ENCODE measurements at places on chromosomes 7 and 10.

DNA sequence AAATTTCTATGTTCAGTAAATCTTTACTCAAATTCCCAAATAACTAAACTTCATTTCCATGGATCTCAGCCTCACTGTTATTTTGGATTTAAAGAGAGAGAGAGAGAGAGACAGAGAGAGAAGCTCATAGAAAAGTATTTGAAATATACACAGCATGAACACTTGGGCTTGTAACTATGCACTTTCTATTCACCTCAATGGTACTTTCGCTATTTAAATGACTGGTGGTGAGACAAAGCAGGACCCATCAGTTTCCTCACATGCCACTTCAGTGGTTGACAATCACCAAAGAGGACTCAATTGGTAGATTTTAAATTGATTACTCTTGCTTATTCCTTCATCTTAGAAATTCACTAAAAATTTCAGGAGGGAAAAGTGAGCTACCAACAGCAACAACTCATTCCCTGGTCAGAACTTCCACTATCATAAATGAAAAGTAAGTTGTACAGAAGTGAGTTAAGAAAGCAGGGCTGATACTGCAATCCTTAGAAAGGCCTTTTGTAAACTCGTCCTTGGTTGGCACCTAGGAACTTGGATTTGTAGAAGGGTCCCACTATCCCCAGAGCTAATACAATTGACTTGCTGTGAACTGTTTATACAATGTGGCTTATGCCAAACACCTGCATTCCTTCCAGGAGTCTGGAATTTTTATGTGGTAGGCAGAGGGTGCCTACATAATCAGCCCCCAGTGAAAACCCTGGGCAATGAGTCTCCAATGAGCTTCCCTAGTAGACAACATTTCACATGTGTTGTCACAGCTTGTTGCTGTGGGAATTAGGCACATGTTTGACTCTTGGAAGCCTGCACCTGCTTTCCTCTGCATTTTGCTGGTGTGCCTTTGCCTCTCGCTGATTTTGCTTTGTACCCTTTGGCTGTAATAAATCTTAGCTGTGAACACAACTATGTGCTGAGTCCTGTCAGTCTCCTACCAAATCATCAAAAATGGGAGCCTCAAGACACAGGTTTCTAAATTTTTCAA, 10.8 kb downstream of the ERLIN1 start:
- DNase-seq, result no peak

DNA sequence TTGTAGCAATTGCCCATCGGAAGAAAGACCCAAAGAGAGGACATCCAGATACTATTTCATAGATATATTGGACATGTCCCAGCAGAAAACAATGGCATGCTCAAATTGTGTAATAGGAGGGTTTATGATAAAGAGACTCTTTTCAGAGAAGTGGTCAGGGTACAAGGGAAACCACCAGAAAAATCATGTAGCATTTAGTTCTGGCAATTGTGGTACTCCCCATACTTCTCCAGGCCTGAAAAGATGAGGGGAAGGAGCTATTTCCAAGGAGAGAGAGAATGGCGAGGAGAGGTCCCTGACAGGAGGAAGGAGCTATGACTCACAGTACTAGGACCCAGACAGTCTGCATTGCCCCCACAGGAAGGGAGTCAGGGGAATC, 68.4 kb upstream of the ADO start:
- no peak for DNase-seq

DNA sequence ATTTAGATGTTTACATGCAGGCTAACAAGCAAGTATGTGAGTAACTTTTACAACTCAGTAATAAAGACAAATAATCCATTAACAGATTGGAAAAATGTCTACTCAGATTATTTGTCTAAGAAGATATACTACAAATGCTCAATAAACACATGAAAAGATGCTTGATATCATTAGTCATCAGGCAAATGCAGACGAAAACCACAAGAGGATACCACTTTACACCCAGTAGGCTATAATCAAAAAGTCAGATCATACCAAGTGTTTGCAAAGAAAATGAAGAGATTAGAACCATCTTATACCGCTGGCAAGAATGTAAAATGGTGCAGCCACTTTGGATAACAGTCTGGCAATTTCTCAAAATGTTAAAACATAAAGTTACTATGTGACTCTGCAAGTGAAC, 84.1 kb downstream of the MALSU1 start:
- DNase-seq, result no peak

- peak; percentile 47 for DNase-seq
Measured at GRCh38 chr10:132446661-132447445, 49.9 kb downstream of the PWWP2B start.

- DNase-seq, result no peak
Measured at GRCh38 chr10:43214071-43214955, 52.6 kb downstream of the RASGEF1A start.

DNA sequence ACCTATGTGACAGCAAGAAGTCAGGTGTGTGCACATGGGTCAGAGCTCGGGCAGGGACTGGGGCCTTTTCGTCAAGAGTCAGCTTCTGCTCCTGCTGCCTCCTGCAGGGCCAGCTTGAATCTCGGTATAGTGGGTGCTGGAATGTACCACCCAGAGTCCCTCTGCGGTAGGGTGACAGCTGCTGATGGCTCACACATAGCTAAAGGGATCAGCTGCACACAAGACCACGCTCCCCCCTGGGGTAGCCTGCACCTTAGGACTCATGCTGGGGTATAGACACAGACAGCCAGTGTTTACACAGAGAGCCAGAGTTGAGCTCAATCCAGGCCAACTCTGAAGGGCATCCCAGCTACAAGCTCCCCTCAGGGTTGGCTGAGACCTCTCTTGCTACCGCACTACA, 14.0 kb upstream of the COL13A1 start:
- DNase-seq, result no peak

DNA sequence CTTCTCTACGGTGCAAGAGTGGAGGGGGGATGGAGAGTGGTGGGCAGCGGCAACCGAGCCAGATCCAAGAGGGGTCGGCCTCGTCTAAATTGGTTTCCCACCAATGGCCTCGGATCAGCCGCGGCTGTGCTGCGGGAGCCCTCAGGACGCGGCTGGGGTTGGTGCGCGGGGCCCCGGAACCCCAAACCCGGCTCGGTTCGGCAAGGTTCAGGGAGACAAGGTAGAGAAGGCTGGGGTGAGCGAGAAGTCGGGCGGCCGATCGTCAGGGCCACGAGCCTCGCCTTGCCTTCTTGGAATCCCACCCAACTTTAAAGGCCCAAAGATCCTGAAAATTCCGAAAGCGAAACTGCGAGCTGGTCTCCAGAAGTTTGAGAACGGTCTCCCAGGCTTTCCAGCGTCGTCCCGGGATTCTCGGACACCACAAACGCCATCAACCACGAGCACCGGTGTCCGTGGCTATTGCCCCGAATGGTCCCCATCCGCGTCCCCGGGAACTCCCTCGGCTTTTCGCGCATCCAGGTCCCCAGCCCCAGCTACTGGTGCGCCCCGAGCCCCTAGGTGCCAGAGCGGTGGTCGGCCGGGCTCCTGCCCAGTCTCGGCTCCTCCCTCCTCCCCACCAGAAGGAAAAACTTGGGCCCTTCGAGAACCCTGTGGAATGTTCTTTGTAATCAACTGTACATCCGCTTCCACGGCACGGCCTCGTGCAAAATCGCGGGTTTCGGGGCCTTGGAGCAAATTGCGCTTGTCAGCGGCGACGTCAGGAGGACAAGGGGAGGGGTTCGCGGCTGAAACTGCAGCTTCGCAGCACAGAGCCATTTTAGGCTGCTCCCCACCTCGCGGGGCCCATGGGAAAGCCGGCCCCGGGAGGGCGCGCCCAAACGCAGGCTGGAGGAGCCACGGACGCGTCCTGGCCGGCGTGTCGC, 3.2 kb downstream of the SFMBT2 start:
- DNase-seq, result peak; percentile 30

GRCh38 chr7:26928703-26929347, 64.4 kb upstream of the SKAP2 start:
- DNase-seq, result no peak

- DNase-seq, result no peak
Measured at GRCh38 chr7:138142583-138143201, 66.4 kb downstream of the AKR1D1 start.

GRCh38 chr10:125979976-125980375, 83.6 kb downstream of the FANK1 start:
- no peak for DNase-seq

DNA sequence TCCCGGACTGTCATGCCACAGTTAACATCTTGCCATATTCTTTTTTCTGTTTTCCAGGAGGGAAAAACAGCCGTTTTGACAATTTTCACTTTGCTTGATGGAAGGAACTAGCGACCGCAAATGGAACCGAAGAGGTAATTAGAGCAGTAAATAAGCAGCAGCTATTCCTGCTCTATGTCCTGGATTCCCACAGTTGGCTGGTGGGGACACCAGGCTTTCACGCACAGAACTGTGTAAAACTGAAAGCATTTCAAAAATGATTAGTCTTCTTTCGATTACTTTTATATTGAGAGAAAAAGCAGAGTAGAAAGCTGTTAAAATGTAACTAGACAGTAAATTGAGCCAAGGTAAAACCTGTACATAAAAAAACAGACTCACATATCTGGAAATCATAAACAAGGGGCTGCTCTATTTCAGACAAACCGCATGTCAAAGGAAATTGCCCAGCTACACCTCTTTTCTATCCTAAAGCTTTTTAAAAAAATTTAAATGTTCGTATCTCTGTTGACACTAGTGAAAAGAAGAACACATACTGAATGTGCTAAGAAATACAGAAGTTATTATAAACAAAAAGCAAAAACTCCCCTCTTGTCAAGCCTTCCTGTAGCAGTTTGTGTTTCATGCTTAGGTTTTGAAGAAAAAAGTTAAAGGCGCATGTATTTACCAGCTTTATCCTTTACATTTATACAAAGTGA, 93.4 kb downstream of the RNF216 start:
- DNase-seq, result no peak

- DNase-seq, result no peak
Measured at GRCh38 chr7:152085131-152085530, 59.7 kb downstream of the GALNT11 start.

- DNase-seq, result no peak
Measured at GRCh38 chr10:125266966-125267365, 106.6 kb upstream of the CTBP2 start.

- no peak for DNase-seq
Measured at GRCh38 chr7:77958436-77958835, 159.9 kb downstream of the PHTF2 start.

DNA sequence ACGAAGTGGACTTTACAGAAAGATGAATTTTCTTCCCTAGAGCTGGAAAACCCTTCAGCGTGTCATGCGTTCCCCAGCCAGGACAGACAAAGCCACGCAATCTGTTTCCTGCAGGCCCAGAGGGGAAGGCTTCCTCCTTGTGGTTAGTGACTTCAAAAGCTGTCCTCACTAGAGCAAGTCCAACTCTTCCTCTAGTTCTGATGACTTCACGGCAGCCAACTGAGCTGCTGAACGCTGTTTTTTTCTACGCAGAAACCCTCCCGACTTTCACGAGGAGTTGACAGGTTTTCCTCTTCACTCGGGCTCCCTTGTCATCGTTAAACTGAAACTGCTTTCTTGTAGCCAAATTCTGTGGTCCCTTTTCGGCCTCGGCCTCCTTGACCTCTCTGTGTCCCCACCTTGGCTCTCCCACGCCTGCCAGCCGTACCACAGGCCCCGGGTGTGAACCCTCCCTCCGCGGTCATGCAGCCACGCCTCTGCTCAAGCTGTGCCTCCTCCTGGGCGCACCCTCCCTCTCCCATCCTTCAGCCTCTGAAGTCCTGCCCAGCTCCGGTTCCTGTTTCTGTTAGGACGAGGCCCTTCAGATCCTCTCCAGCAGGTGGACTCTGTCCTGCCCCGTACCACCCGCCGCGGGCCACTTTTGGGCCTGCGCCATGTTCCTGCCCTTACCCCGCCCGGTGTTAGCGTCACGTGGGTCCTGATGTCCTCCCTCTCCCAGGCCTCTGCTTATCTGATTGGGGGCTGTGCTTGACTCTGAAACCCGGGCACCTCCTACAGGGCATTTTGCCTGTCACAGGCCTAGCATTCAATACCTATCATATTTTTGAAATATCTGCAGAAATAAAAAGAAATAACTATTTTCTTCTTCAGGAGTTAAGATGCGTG, 39.3 kb downstream of the CUX1 start:
- peak; percentile 63 for DNase-seq

DNA sequence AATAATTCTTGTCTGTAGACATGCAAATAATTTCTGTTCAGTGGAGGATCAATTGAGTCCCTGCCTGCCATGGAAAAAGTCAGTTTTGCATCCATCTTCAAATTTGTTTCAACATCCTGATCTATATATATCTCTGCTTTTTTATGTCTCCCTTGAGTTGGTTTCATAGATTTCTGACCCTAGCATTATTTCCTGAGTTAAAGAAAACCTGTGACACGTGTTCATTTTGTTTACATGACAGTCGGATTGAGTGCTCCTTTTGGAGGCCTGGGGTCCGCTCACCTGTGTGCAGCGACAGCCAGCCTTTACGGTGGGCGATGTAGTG, 674 bp downstream of the MRPS24 start:
- no peak for DNase-seq

GRCh38 chr7:2523941-2524807, 4.6 kb downstream of the LFNG start:
- no peak for DNase-seq

DNA sequence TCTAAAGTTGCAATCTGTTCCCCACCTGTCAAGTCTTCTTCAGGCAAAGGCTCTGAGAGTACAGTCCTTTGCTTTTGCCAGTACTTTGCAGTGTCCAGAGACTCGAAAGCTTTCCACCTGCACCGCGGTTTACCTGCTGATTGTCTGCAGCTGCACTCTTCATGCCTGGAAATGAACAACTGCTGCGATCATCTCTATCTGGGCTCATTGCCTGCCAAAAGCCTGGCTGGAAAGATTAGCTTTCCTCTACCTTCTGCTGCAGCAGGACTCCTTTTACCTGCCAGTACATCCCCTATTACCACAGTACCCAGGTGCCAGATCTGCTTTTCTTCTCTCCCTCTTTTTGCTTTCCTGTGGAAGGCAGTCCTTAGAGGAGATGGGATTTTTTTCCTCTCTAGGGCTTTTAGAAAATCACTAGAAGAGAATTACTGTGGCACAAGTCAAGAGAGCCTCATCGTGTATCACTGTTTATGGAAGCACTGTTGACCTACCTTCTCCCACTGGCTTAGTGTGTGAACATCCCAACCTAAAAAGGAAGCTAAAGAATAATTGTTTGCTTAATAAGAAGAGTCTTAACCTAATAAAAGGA, 2.2 kb downstream of the STRIP2 start:
- DNase-seq, result no peak

- no peak for DNase-seq
Measured at GRCh38 chr7:1745576-1746490, 75.8 kb downstream of the ELFN1 start.

DNA sequence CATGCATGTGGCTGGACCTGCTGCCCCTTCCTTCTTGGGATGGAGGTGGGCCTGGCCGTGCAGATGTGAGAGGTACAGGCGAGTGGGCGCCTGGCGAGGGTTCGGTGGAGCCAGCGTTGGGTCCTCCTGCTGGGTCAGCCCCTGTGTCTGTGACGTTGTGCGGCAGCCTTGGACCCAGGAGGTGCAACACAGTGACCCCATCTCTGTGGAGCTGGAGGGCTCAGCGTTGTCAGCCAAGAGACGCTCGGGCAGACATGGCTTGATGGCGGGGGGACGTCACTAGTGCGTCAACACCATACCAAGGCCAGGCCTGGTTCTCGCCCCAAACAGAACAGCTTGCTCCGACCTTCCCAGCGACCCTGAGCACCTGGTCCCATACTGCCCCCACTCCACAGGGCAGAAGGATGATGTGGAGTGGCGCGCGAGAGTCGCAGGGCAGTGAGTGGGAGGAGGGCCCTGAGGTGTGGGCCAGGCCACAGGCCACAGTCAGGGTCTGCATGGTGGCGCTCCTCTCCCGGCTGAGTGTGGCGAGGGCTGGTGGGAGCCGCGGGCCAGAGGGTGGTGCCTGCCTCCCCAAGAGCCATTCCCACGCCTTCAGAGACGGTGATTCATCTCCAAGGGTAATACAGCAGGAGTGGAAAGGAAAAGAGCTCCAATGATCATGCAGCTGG, 184.4 kb downstream of the DNAJB6 start:
- no peak for DNase-seq
